Activated CD4-positive, CD25-positive, alpha-beta regulatory T cell treated with anti-CD3 and anti-CD28 coated beads, Interleukin-2, amount 50 U/mL, for 72 hours (primary cell): ENCODE measurements at places on chromosomes 12 and 14.

GRCh38 chr12:62517887-62518286 lies 51.3 kb downstream of the MON2 start:
- no peak for DNase-seq

DNA sequence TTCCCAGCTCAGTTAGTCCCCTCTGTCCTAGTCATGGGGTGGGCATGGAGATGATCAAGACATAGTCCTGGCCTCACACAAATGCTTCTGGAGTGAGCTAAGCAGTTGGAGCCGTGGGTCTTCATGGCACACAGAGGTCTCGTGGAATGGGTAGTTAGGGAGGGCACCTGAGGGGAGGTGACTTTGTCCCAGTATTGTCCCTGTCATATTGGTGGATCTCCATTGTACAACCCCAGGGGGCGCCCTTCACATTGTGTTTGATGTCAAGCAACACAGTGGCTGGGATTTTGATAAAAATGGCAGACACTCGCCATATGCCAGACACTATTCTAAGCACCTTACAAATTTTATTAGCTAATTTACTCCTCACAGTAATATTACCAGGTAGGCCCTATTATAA lies 175.4 kb upstream of the LHX5 start:
- no peak for DNase-seq

- DNase-seq, result no peak
These were observed 131.5 kb downstream of the KCNK10 start for GRCh38 chr14:88191605-88192004.

DNA sequence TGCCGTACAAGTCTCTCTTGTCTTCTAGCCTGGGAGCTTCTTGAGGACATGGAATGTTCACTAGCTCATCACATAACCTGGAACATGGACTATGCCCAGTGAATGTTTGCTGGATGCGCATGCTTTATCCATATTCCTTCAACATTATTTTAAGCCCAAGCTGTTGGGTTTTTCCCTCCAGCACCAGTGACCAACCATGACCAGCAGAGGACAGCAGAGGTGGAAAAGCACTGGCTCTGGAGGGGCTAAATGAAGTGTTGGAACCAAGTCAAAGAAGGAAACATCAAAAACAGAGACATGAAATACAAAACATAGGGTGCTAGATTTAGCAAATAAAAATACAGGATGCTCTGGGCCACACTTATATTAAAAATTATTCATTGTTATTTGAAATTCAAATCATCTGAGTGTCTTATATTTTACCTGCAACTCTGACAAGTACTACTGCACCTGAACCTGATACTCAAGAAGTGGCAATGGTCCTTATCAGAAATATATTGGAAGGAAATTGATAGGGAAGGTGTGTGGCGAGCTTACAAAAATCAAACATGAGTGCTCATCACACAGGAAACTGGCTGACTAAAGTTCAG lies 23.1 kb upstream of the HELB start:
- DNase-seq, result no peak

GRCh38 chr12:65602610-65603295 lies 221.5 kb upstream of the HMGA2 start:
- no peak for DNase-seq
